ENCODE measurements at places on chromosomes 2 and 18.

DNA sequence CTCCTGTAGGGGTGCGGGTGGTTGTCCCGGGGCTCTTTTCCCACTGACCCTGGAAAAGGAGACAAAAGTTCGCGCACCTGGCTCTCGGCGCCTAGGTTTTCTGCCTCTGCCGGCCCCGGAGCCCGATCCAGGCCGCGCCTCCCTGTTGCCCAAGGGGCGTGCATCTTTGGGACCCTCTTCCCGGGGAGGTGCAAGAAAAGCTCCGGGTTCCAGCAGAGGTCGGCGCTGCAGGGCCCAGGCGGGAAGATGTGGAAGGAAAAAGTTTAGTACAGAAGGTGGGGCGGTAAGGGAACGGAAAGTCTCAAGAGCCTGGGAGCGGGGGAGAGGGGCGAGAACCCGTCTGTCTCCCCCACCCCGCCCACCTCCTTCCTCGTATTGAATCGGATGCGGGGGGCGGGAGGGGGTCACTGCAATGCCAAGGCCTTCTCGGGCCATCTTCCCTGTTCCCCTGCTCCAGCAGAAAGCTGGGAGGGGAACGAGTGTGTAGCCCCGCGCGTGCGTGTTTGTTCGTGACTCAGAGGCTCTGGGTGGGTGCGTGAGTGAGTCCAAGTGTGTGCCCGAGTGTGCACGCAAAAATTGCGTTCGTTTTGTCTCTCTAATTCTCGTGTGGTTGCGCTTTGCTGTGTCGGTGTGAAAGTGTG, 6.3 kb upstream of the EN1 start:
- DNase-seq, result peak; percentile 7

DNA sequence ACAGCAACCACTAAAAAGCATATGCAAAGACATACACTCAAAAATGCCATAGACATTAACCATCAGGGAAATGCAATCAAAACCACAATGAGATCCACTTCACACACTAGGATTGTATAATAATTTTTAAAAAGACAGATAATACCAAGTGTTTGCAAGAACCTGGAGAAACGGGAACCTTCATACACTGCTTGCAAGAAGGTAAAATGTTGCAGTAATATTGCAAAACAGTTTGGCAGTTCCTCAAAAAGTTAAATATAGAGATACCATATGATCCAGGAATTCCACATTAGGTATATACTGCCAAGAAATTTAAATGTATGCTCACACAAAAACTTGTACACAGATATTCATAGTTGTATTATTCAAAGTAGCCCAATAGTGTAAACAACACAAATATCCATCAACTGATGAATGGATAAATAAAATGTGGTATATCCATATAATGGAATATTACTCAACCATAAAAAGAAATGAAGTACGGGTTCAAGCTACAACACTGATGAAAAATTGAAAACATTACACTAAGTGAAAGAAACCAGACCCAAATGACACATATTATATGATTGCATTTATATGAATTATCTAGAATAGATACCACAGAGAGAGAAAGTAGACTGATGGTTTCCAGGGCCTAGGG, 14.7 kb upstream of the CHMP3 start:
- DNase-seq, result no peak

GRCh38 chr2:218284106-218284811, 8.0 kb downstream of the TMBIM1 start:
- DNase-seq, result no peak

GRCh38 chr2:172273910-172274571, 153.3 kb upstream of the ITGA6 start:
- DNase-seq, result no peak

- peak; percentile 89 for DNase-seq
These were observed 111.3 kb downstream of the ESCO1 start for GRCh38 chr18:21489119-21489750.

DNA sequence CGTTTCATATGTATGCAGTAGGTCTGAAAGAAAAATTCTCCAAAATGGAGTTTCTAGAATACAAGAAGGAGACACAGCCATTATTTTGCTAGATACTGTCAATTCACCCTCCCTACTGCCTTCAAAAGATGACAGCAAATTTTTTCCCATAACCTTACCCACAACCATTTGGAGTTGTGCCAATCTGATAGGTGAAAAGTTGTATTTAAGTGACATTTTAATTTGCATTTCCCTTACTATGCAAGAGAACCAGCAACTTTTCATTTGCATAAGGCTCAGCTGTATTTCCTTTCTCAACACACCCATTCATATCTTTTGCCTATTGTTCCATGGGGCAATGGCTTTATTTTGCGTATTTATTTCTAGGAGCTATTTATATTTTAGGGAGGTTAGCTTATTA, 31.4 kb upstream of the IL18RAP start:
- DNase-seq, result no peak

- DNase-seq, result no peak
These were observed 178.8 kb upstream of the GLI2 start for GRCh38 chr2:120556911-120557310.

GRCh38 chr18:62577765-62578164, 54.9 kb downstream of the ZCCHC2 start:
- DNase-seq, result no peak

- peak; percentile 53 for DNase-seq
These were observed 37.5 kb downstream of the ACVR1 start for GRCh38 chr2:157838442-157839161.

DNA sequence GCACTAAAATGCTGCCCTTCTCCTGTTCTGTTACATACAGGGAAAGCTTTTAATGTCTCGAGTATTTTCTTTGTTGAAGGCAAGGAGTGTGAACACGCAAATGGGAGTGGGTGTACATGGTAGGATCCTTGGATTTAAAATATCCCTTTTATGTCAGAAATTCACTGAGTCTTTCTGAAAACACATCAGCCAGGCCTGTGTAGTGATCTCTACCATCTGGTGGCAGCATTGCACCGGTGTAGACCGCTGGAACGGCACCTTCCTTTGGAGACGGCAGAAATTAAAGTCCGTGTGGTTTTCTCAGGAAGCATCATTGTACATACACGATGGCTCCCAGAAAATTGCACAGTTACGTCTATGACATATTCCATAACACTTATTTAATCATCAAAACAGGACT, 515.8 kb downstream of the GALR1 start:
- DNase-seq, result peak; percentile 28

GRCh38 chr18:48356909-48357631, 52.1 kb downstream of the ZBTB7C start:
- DNase-seq, result no peak

GRCh38 chr2:9141706-9142460, 64.7 kb upstream of the ASAP2 start:
- no peak for DNase-seq

DNA sequence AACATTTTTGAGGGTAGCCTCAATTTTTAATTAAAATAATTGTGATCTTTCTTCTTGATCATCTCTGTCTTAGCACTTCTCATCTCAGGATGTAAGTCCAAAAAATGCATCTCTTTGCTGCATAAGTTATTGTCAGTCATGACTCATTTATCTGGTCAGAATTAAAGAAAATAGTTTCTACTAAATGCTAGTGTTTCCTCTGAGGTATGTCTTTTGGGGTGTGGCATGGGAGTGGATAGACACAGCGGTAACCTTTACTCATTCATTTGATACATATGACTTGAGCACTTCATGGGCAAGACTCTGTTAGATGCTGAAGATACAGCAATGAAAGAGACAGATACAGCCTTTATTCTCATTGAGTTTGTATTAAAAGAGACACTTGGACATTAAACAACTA, 284.7 kb downstream of the IRS1 start:
- no peak for DNase-seq

DNA sequence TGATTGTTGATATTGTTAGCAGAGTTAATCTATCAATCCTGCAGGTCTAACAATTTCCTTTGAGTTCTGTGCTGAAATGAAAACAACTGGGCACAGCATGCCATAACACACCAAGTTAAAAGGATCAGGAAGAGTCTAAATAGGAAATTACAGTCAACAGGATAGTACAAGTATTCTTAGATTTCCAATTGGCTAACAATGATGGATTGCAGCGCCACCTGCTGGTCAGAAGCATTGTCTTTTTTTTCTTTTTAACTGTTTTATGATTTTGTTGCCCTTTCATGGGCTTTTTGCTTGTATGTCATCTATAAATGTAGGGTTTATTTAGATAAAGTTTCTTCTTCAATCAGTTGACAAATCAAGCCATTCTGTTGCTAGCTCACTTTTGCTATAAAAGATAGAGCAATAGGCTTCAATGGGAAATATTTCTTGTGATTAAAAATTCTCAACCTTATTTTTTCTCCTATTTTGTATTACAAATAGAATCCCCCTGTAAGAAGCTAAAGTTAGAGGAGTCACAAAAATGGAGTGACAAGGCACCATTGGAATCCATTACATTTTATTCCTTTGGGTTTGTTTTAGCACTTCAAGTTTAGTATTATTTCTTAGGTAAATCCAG, 40.8 kb upstream of the RPRM start:
- DNase-seq, result peak; percentile 34

DNA sequence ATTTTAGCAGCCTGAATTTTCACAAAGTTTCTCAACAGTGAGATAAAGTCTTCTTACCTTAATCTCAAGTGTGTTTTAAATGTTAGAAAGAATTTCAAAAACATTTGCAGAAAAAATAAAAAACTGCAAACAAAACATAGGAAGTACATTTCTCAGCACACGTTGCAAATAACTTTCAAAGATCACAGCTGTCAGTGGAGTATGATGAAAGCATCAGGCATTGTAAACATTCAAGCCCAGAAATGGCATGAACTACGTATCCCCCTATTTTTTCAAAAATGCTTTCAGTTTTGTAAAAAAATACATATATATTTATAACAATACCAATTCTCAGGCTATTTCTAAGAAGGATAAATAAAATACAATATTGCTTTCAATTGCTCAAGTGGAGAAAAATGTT, 320.6 kb upstream of the TFPI start:
- no peak for DNase-seq

- DNase-seq, result no peak
These were observed 28.6 kb downstream of the TEX44 start for GRCh38 chr2:231621051-231621879.

DNA sequence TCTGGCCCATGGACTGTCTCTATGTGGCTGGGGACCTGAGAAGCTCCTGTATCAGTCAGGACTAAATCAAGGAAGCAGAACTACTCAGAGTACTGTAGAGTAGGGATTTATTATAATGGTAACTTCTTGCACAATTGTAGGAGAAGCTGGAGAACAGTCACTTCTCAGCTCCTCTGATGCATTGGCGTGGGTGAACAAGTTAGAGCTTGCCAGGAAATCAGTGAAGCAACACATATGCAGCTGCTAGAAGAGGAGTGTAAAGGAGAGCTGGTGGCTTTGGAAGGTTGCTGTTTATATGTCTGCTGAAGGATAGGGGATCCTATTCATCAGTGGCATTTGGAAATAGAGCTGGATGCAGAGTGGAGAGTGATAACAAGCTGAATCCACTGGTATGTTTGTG, 215.5 kb upstream of the CWC22 start:
- DNase-seq, result no peak

DNA sequence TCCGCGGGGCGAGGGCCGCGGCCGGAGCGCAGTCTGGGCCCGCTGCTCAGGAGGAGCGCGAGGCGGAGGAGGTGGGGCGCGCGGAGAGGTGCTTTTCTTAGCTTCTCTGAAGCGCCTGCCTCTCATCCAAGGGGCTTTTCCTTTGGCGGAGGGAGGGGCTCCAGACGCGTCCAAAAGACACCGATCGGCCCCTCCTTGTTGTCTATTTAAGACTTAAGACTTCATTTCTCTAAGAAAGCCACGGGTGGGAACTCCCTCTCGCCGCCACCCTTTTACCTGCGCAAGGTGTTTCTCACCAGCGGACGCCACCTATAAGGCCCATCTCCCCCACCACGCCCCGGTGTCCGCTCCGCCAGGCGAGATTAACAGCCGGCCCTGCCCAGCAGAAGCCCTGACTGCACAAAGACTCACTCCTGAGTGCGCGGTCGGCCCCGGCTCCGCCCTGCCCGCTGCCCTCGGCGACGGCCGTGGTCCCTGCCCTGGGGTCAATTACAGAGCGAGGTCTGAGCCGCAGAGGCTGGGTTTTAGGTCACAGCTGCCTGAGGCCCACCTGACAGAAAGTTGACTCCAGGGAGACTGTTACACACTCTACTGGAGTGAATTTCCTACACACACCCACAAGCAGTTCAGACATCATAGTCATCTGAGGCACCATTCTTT, at the start of gene DSC2:
Gene DSC2 (minus strand): TSS at position 397 of the 660 bp plus-strand sequence. CDS start 450 bp downstream, outside the sequence.
- peak; percentile 37 for DNase-seq

DNA sequence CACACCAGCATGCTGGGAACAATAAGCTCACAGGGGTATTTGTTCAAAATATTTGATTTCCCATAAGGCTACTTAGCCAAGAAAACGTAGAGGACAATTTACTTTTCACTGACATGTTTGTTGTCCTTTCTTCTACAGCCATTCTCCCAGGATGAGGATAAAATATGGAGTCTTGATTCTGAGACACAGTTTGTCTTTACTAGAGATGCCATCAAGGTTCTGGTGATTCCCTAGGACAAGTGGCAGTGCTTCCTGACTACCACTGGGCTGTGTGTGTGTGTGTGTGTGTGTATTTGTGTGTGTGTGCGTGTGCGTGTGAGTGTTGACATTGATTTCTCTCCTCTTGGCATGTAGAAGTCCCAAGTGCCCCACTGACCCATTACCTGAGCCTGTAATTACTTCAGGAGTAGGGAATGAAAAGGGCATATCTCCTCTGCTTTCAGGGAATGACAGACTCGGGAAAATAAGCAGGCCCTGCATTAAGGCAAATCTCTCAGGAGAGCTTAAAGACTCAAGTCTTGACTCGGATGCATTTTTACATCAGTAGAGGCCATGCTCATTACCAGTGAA, 761.6 kb downstream of the DCC start:
- no peak for DNase-seq

GRCh38 chr2:177165061-177165583, 47.5 kb upstream of the HNRNPA3 start:
- no peak for DNase-seq

DNA sequence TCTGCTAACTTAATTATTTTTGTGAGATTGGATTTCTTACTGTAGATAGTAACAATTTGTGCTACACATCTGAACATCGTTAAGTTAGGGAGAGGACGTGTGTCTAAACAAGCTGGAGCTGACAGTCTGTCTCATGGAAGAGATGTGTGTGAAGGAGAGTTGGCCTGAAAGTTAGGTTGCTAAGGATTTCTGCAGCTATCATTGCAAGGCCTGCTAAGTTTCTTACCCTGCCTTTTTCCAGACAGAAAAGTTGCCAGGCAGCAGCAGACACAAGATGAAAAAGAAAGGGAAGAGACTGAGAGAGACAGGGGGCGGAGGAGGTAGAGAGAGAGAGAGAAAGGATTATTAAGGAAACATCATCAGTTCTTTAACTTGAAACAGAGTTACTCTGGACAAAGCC, 4.1 kb upstream of the LRP1B start:
- no peak for DNase-seq

- DNase-seq, result no peak
These were observed 442.5 kb upstream of the ZNF804A start for GRCh38 chr2:184155791-184156190.

- no peak for DNase-seq
These were observed 7.4 kb downstream of the MCEE start for GRCh38 chr2:71122387-71123298.

GRCh38 chr2:176149481-176149938, 1.8 kb upstream of the HOXD4 start:
- no peak for DNase-seq

Data from HuH-7 (cell line).